ENCODE measurements at places on chromosomes 1 and 21.

- peaks cover 5% of the 10 kb centered on the region for H3K36me3 ChIP-seq
- H3K27ac ChIP-seq: no peak overlapping the region
- peaks cover 5% of the 10 kb centered on the region for H3K4me1 ChIP-seq
- DNase-seq: no peak
- H3K4me3 ChIP-seq: no peak overlapping the region
These were observed 571.8 kb upstream of the ADGRL2 start for GRCh38 chr1:81228926-81229325.

- no peaks in the 10 kb centered on the region for H3K36me3 ChIP-seq
- H3K4me1 ChIP-seq: no peaks in the 10 kb centered on the region
- H3K27me3 ChIP-seq: no peaks in the 10 kb centered on the region
- DNase-seq: no peak
These were observed 53.8 kb upstream of the SGIP1 start for GRCh38 chr1:66480162-66480561.

- no peaks in the 10 kb centered on the region for H3K36me3 ChIP-seq
- H3K4me3 ChIP-seq: no peak overlapping the region
- no peak for DNase-seq
These were observed 198.3 kb downstream of the DUSP10 start for GRCh38 chr1:221543529-221544120.

- peak; percentile 80 for DNase-seq
- H3K4me3 ChIP-seq: peak overlapping the region; percentile 20
- H3K36me3 ChIP-seq: no peaks in the 10 kb centered on the region
- H3K4me1 ChIP-seq: peaks cover 2% of the 10 kb centered on the region
These were observed 6.0 kb downstream of the CYB561D1 start for GRCh38 chr1:109499661-109500536.

GRCh38 chr1:221118938-221119320 is 239.7 kb downstream of the HLX start:
- no peak overlapping the region for H3K27ac ChIP-seq
- peaks cover 7% of the 10 kb centered on the region for H3K36me3 ChIP-seq
- H3K4me3 ChIP-seq: no peak overlapping the region
- H3K4me1 ChIP-seq: no peaks in the 10 kb centered on the region
- H3K27me3 ChIP-seq: no peaks in the 10 kb centered on the region

- peaks cover 7% of the 10 kb centered on the region for H3K36me3 ChIP-seq
- H3K27ac ChIP-seq: no peak overlapping the region
- H3K4me3 ChIP-seq: no peak overlapping the region
- no peaks in the 10 kb centered on the region for H3K27me3 ChIP-seq
- no peak for DNase-seq
These were observed 480.2 kb upstream of the RUNX1 start for GRCh38 chr21:35529171-35529863.

- DNase-seq: no peak
- no peak overlapping the region for H3K4me3 ChIP-seq
- no peaks in the 10 kb centered on the region for H3K27me3 ChIP-seq
- no peaks in the 10 kb centered on the region for H3K36me3 ChIP-seq
- no peak overlapping the region for H3K27ac ChIP-seq
These were observed 114.5 kb upstream of the TMPRSS15 start for GRCh38 chr21:18518054-18518481.

GRCh38 chr21:42652527-42653230 is 742 bp upstream of the PDE9A start:
- H3K27me3 ChIP-seq: no peaks in the 10 kb centered on the region
- peak; percentile 78 for DNase-seq
- peaks cover 3% of the 10 kb centered on the region for H3K36me3 ChIP-seq
- H3K4me3 ChIP-seq: peak overlapping the region; percentile 81
- H3K27ac ChIP-seq: no peak overlapping the region

- H3K27me3 ChIP-seq: no peaks in the 10 kb centered on the region
- no peak overlapping the region for H3K4me3 ChIP-seq
- no peak for DNase-seq
- H3K36me3 ChIP-seq: no peaks in the 10 kb centered on the region
- no peaks in the 10 kb centered on the region for H3K4me1 ChIP-seq
These were observed 51.5 kb upstream of the VAV3 start for GRCh38 chr1:108016451-108016920.

DNA sequence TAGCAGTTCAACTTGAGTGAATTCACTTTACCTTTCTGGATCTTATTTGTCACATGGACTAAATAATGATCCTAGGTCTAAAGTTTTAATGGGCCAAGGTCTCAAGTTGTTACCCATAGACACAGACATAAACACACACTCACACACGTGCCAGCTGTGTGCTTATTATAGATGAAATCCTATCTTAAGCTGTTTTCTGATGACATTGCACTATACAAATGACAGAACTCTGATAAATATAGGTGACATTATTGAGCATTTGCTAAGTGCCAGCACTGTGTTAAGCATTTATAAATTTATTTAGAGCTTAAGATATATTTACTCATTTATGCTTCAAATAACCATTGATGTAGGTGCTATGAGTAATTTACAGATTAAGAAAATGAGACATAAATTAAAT is 474.4 kb upstream of the NR5A2 start:
- no peak overlapping the region for H3K4me3 ChIP-seq
- no peaks in the 10 kb centered on the region for H3K27me3 ChIP-seq
- no peak overlapping the region for H3K27ac ChIP-seq
- no peak for DNase-seq
- H3K36me3 ChIP-seq: no peaks in the 10 kb centered on the region

DNA sequence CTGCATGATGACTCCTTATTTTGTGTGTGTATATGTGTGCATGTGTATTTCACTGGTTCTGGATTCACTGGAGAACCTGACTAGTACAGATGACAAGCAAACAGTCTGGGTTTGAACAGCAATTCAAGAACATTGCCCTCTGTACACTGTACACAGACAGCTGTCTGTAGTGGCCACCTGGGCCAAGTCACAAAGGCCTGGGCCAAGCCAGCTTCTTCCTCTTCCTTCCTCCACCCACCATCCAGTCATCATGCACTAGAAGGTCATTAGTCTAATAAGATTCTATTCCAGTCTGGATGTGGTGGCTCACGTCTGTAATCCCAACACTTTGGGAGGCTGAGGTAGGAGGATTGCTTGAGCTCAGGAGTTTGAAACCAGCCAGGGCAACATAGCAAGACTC is 155.9 kb downstream of the ELAVL4 start:
- no peaks in the 10 kb centered on the region for H3K27me3 ChIP-seq
- no peak overlapping the region for H3K4me3 ChIP-seq
- peaks cover 17% of the 10 kb centered on the region for H3K36me3 ChIP-seq
- H3K4me1 ChIP-seq: no peaks in the 10 kb centered on the region
- DNase-seq: no peak
- H3K27ac ChIP-seq: no peak overlapping the region

DNA sequence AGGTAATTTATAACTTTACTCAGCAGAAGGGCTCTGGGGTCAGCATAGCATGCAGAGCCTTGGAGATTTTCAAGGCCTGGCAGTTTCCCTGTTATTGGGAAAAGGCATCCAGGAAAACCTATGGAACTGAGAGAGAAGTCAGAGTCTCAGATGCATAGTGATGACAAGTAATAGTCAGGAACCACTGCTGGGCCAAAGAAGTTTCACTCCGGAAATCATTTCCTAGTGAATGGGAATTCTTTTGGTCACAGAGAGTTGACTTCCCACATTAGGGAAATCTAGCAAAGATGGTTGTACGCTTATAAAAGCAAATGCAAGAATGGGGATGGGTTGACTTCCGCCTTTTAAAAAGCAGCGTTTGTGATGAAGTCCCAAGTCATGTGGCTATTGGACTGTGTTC is 28.4 kb upstream of the RUNX1 start:
- no peak for DNase-seq
- no peaks in the 10 kb centered on the region for H3K4me1 ChIP-seq
- no peaks in the 10 kb centered on the region for H3K36me3 ChIP-seq
- no peak overlapping the region for H3K4me3 ChIP-seq

DNA sequence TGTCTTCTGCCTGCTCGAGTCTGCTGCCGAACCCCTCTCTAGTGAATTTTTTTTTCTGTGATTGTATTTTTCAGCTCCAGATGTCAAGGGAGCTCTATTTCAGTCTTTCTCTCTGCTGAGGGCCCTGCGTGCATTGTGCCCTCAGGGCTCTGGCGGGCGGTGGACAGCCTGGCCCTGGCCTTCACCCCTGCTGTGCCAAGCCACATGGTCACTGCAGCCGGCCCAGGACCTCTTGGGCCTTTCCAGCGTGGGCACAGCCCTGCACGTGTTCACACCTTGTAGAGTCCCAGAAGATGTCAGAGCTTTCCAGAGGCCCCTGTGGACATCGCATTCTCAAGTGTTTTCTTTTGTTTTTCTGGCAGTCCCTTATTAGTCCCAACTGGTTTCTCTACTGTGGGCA is 55.7 kb downstream of the PCNT start:
- no peak for DNase-seq
- peaks cover 2% of the 10 kb centered on the region for H3K4me1 ChIP-seq
- H3K27ac ChIP-seq: no peak overlapping the region
- H3K36me3 ChIP-seq: peaks cover 39% of the 10 kb centered on the region

Data from H9 (cell line).